Dorsolateral prefrontal cortex (tissue), 122 donors: ENCODE measurements at places on chromosomes 1 and 21. TPM values are rescaled to one million over a fixed set of nuclear protein-coding genes. Genes with fewer than 3 reads are reported as not detected.

- DNase-seq, result no peak
Observed at GRCh38 chr1:25110036-25110435, 122.3 kb downstream of the SYF2 start.

The SERINC2 gene
- total RNA-seq, result 0.97 TPM

- DNase-seq, result no peak
Observed at GRCh38 chr1:17140279-17140678, 21.0 kb upstream of the PADI2 start.

DNA sequence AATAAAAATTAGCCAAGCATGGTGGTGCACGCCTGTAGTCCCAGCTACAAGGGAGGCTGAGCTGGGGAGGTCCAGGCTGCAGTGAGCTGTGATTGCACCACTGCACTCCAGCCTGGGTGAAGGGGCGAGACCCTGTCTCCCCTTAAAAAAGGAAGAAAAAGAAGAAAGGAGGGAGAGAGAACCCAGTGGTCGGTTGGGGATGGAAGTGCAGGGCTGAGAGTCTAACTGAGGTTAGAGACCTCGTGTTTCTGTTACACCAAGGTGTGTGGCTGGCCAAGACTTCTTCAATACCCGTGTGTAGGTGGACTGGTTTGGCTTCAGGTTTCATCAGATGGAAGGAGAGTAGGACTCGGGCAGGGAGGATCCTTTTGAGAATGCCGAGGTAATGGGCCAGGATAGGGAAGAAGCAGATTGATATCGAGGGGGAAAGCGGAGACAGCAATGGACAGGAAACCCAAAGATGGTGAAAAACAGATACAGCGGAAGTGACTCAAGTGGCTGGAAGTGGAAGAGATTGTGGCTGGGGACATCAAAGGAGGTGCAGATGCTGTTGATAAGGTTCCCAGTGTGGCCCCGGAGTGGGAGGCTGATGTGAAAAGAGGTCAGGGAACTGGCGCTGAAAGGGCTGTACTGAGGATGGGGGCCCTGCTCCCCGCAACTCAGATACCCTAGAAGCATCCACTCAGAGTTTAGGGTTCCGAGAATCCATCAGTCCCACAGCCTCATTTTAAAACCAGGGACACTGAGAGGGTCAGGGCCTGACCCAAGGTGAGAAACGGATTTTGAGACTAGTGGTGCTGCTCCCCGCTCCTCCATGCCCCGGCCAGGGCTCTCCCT lies 681 bp upstream of the UBXN10 start:
- DNase-seq, result no peak

DNA sequence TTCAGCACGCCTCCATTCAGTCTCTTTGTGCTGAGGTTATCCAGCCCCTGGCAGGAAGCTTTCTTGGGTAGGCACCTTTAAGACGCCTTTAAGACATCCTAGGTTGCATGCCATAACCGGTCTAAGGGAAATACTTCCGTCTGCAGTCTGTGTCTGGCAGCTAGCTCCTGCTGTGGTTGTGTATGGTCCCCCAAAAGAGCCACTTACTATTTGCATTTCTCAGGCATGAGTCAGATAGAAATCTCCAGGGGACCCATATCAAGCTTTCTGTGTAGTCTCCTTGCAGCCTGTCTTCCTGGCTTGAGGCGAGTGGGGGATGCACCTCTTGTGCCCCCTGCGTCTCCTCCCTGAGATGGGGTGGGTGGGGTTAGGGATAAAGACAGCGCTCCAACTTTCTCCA lies 10.0 kb upstream of the RYR2 start:
- no peak for DNase-seq

- DNase-seq, result no peak
Observed at GRCh38 chr1:112322983-112323678, 72.9 kb upstream of the CTTNBP2NL start.

GRCh38 chr21:29581393-29581792 lies 282.7 kb downstream of the BACH1 start:
- no peak for DNase-seq

GRCh38 chr1:61007534-61008364 lies 74.6 kb upstream of the NFIA start:
- DNase-seq, result no peak

GRCh38 chr1:159208175-159208825 lies 3.6 kb downstream of the ACKR1 start:
- DNase-seq, result no peak

The SETD4 gene
- 33.8 TPM for total RNA-seq

The NR0B2 gene
- not detected for total RNA-seq
